ENCODE measurements at places on chromosomes 7 and 10. TPM values are rescaled to one million over a fixed set of nuclear protein-coding genes. Genes with fewer than 3 reads are reported as not detected.

Gene TPK1
- total RNA-seq, result 15.8 TPM

DNA sequence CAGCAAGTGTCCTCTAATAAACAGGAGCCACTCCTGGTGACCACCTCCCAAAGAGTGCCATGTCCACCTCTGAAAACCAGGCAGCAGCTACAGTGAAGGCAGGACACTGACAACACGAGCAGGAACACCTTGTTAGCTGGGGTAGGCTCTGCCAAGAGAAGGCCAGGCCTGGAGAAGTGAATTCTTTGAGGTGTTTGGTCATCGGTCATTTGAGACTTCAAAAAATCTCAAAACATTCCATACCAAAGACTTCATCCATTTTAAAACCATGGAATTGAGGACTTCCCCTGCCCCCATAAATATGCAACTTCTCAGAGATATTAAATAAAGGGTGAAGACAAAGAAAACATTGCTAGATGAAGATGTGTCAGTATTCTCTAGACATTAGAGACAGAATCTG is 28.4 kb upstream of the OPALIN start:
- no peaks in the 10 kb centered on the region for H3K36me3 ChIP-seq
- no peaks in the 10 kb centered on the region for H3K4me1 ChIP-seq
- DNase-seq, result no peak
- no peak overlapping the region for H3K27ac ChIP-seq
- no peaks in the 10 kb centered on the region for H3K27me3 ChIP-seq
- no peak overlapping the region for H3K4me3 ChIP-seq

DNA sequence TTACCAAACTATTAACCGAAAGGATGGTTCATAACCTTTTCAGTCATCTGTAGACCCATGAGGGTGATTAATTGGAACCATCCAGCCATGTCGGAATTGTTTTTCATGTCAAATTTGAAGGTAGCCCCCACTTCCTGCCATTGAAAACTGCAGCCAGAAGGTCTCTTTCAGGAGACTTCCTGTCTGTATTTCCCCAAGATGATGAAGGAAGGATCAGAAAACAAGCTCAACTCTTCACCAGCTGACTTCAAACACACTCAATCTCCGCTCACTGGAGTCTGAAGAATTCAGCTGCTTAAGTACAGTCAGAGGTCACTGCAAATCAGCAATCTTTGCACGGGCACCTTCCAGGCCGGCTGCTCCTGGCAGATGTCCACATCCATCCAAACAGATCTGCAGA is 291.7 kb upstream of the NPVF start:
- H3K27me3 ChIP-seq, result no peaks in the 10 kb centered on the region
- DNase-seq, result no peak
- no peak overlapping the region for H3K4me3 ChIP-seq
- no peaks in the 10 kb centered on the region for H3K36me3 ChIP-seq
- H3K4me1 ChIP-seq, result peaks cover 21% of the 10 kb centered on the region

DNA sequence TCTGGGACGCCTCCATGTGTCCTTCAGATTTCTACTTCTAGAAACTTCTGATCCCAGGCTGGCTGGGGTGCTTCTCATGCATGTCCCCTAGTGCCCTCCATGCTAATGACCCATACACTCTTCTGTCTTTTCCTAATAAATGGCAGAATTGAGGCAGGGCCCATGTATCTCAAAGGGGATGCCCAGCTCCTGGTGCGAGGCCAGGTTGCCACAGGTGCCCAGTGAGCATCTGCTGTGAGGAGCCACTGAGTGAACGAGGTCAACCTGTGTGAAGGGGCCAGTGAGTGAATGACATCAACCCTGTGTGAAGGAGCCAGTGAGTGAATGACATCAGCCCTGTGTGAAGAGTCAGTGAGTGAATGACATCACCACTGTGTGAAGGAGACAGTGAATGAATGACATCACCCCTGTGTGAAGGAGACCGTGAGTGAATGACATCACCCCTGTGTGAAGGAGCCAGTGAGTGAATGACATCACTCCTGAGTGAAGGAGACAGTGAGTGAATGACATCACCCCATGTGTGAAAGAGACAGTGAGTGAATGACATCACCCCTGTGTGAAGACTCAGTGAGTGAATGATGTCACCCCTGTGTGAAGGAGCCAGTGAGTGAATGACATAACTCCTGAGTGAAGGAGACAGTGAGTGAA is 478.9 kb downstream of the PTPRN2 start:
- H3K36me3 ChIP-seq, result no peaks in the 10 kb centered on the region
- no peak overlapping the region for H3K27ac ChIP-seq
- DNase-seq, result no peak
- no peaks in the 10 kb centered on the region for H3K27me3 ChIP-seq
- no peaks in the 10 kb centered on the region for H3K4me1 ChIP-seq

GRCh38 chr7:584820-585219 is 65.2 kb upstream of the PDGFA start:
- H3K36me3 ChIP-seq, result peaks cover 83% of the 10 kb centered on the region
- H3K27ac ChIP-seq, result peak overlapping the region; percentile 96
- H3K4me3 ChIP-seq, result peak overlapping the region; percentile 78
- no peak for DNase-seq

Gene PON1
- total RNA-seq, result not detected

DNA sequence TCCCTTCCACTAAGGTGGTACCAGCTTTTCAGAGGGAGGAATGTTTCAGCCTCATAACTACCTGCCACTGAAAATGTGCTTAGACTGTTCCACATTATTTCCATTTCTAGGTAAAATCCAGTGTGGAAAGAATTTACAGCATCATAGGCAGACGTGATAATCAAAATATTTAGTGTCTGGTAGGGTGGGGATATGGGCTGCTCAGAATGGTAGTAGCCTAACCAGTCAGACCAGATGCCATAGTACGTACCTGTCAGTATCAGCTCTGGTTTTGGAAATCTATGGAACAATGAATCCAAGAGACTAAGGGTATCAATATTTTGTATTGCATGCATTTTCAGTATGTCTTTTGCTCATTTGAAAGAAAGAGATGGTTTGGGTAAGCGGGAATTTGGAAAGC is 76.8 kb upstream of the APBB1IP start:
- peaks cover 6% of the 10 kb centered on the region for H3K4me1 ChIP-seq
- H3K27ac ChIP-seq, result no peak overlapping the region
- DNase-seq, result no peak
- H3K4me3 ChIP-seq, result no peak overlapping the region
- H3K27me3 ChIP-seq, result no peaks in the 10 kb centered on the region

Gene RBP4
- not detected for total RNA-seq

Gene GPER1
- 0.16 TPM for total RNA-seq

Measured in activated CD8-positive, alpha-beta T cell treated with anti-CD3 and anti-CD28 coated beads for 36 hours (primary cell).